Temporal lobe (tissue), 4 donors: ENCODE measurements at places on chromosomes 6 and 20. TPM values are rescaled to one million over a fixed set of nuclear protein-coding genes. Genes with fewer than 3 reads are reported as not detected.

PERP gene
- 1.7 TPM for total RNA-seq

NR2E1 gene
- 10.8 TPM for total RNA-seq

SLC35D3 gene
- total RNA-seq: 0.25 TPM

CCDC28A gene
- 7.4 TPM for total RNA-seq

CLVS2 gene
- 43.3 TPM for total RNA-seq

BTN1A1 gene
- not detected for total RNA-seq

COL9A3 gene
- total RNA-seq: 22.9 TPM

PSORS1C1 gene
- not detected for total RNA-seq

OR2J3 gene
- not detected for total RNA-seq

WFDC11 gene
- total RNA-seq: not detected

CRISP3 gene
- not detected for total RNA-seq

KCNQ5 gene
- 17.2 TPM for total RNA-seq

TENT5A gene
- 2.5 TPM for total RNA-seq

ABCF1 gene
- 17.7 TPM for total RNA-seq

TRAPPC3L gene
- under 0.01 TPM for total RNA-seq

UNC5CL gene
- 0.25 TPM for total RNA-seq
